Esophagus (tissue), 2 donors: ENCODE measurements at places on chromosomes 3 and 15. TPM values are rescaled to one million over a fixed set of nuclear protein-coding genes. Genes with fewer than 3 reads are reported as not detected.

Gene UMPS
- polyA plus RNA-seq: 26.1 TPM

Gene FOXL2NB
- polyA plus RNA-seq: 0.06 TPM

Gene TRMT10C
- 19.8 TPM for polyA plus RNA-seq

Gene RGMA
- 30.9 TPM for polyA plus RNA-seq

Gene GNL3
- 91.8 TPM for polyA plus RNA-seq

Gene DCLK3
- 0.02 TPM for polyA plus RNA-seq

Gene CADM2
- polyA plus RNA-seq: 0.12 TPM

Gene CLASP2
- 7.2 TPM for polyA plus RNA-seq
